Spleen (tissue), 13 donors: ENCODE measurements at places on chromosomes 4 and X.
A peak's percentile ranks its signal among the peaks of the same experiment; 100 is the strongest.

DNA sequence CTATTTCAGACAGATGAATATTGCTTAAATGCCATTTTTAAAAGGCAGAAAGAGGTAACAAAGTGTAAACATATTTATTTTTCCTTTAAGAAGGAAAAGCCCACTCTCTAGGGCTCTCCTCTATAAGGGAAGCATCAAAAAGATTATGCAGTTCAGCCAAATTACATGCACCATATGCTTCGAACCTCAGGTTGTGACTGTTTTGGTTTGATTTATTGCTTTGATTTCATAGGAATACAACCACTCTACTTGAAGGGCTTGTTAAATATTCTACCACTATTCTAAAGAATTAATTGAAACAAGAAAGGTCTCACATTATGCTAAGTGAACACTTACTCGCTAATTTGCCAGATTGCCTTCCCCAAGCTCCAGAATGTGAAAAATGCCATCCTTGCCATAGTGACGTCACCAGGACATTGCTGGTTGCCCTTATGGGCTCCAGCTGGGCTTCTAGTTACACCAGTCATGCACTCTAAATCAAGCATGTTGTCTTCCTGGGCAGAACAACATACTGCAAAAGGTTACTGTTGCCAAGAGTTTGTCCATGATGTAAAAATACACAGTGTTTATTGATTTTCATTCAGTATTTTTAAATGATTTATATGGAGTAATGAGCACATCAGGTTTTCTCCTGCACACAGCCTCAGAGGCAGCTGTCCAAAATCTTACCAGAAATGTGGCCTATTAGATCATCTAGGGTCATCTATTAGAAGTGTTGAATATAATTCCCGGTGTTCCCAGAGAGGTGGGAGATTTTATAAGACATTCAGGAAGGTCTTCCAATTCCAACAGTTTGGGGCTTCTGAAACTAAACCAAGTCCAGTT lies 164.4 kb upstream of the RAPGEF2 start:
- no peak for DNase-seq

DNA sequence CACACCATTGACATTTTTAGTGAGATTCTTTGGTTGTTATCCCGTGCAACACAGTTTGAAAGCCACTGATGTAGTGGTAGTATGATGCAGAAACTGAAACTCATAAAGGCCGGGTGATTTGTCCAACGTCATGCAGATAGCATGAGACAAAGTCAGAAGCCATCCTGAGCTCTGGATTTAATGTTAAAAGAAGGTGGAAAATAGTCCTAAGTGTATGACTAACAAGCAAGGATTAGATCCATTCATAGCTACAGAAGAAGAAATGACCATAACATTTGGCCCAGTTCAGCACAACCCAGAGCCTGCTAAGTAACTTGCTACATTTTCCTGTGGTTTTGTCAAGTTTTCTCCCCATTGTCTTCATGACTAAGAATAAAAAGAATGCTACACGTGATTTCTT lies 142.4 kb downstream of the AMELX start:
- no peak for DNase-seq

DNA sequence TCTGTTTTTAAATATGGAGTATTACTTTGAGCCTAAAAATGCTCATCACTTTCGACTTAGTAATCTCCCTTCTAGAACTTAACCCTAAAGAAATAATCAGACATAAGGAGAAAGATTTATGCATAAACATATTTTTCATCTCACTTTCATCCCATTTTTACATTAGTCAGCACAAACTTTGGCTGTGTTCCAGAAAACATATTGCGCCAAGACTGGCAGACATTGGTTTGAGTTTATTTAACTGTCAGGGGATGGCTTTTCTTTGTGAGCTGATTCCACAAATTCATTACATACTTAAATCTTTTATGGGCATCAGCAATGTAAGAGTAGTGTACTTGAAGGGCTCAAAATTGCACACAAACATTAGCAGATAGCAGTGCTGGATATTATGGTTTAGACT lies 23.7 kb downstream of the MAOA start:
- no peak for DNase-seq

- DNase-seq, result no peak
Measured at GRCh38 chr4:175125410-175126068, 207.4 kb downstream of the ADAM29 start.

- DNase-seq, result no peak
Measured at GRCh38 chr4:119394826-119395225, 72.9 kb upstream of the FABP2 start.

DNA sequence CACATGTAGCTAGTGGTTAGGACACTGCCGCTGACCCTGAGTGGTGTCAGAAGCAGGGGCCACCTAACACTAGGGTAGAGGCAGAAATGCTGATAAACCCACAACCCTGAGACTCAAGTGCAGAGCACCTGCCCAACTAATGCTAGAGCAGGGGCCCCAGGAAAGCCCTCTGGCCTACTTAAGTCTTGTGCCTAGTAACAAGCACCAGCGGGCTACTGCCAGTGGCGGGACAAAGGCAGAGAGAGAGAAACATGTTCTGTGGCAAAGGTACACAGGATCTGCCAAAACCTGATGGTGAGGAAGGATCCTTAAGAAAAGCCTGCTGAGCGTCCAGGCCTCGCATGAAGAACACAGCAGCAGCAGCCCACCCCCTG lies 172.4 kb downstream of the PRDM5 start:
- no peak for DNase-seq

DNA sequence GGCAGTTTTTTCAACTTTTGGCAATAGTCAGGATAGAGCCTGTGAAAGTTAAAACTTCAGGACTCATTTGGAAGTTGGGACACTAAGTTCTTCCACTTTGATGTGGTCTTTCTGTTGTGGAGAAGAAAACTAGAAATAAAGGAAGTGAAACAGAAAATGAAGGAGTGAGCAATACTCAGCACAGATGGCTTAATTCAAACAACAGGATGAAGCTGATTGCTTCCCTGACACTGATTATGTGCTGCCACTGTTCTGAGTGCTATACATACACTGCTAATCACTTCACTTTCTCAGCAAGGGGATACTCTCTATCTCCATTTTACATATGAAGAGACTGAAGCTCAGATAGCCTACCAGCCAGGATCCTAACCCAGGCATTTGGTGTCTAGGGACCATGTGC lies 235.1 kb upstream of the CPEB2 start:
- no peak for DNase-seq

DNA sequence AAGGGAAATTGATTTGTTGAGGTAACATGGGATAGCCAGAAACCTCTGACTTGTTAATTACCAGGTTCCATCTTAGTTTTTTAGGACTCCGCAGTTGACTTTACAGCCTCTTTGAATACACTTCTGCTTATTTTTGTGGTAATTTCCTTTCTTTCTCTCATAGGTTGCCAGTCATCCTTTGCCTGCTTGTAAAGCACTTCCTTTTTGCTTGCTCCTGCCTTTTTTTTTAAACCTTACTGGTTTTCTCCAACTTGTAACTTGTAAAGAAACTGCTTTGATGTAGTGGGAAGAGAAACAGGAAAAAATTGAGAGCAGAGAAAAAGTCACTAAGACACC lies 2.6 kb downstream of the PGK1 start:
- DNase-seq, result no peak

- DNase-seq, result peak; percentile 59
Measured at GRCh38 chr4:44071959-44072955, 376.4 kb downstream of the KCTD8 start.

DNA sequence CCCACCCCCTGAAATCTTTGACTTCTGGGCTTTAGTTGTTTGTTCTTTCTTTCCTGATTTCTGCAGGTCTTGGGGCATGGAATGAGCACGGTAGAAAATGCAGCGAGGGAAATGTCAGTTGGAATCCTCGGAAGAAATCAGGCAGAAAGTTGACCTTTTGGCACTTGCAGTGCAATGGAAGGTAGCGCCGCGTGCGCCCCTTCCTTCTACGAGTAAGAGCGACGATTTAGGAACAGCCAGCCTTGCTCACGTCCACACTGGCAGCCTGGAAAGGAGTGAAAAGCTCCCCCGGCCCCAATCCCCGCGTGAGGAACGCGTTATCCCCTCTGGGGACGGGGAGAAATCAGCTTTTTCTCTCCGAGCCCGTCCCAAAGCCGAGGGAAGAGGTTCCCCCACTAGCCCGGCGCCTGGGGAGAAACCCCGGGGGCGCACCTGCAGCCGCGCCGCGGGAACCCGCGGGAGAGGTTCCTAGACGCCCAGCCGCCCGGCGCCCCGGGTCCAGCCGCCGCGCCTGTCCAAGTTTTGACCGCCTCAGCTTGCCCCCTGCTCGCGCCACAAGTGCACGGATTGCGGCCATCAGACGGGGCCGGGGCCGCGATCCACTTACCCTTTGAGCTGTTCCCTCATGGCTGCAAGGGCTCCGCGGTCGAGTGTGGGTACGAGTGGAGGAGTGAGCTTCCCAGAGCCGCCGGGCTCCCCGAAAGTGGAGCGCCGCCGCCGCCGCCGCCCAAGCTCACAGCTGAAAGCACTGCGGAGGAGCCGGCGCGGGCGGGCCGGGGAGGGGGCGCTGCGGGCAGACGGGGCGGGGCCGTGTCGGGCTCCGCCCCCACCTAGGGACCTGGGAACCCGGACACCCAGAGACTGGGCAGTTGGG lies 194.6 kb upstream of the FTHL17 start:
- peak; percentile 79 for DNase-seq

DNA sequence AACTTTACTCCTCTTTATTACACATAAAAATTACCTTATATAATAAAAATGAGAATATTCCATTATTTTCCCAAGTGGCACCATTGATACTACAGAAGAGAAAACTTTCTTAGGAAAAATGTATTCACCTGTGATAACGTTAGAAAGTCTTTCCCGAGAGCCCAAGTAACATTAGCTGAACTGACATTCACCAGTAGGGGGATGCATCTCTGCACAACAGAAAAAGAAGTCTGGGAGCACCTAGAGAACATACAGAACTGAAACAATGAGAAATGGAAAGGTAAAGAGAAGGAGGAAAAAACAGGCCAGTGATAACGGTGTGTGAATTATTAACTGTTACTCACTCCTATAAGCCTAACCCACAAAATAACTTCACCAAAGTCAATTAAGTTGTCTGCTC lies 423.3 kb downstream of the CENPC start:
- no peak for DNase-seq

DNA sequence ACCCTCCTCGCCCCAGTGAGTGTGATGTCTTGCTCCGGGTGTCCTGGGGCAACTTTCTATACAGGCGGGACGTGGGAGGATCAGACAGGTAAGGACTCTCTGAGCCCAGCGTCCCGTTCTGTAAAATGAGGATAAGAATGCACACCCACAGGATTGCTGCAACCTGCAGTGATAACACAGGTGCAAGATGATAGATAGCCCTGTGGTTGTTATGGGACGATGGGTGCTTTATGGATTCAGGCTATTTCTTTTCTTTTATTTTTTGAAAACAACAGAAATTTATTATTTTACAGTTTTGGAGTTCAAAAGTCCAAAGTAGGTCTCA lies 28.6 kb downstream of the BEX3 start:
- no peak for DNase-seq

GRCh38 chr4:2036866-2037265 lies 22.3 kb upstream of the NAT8L start:
- no peak for DNase-seq

DNA sequence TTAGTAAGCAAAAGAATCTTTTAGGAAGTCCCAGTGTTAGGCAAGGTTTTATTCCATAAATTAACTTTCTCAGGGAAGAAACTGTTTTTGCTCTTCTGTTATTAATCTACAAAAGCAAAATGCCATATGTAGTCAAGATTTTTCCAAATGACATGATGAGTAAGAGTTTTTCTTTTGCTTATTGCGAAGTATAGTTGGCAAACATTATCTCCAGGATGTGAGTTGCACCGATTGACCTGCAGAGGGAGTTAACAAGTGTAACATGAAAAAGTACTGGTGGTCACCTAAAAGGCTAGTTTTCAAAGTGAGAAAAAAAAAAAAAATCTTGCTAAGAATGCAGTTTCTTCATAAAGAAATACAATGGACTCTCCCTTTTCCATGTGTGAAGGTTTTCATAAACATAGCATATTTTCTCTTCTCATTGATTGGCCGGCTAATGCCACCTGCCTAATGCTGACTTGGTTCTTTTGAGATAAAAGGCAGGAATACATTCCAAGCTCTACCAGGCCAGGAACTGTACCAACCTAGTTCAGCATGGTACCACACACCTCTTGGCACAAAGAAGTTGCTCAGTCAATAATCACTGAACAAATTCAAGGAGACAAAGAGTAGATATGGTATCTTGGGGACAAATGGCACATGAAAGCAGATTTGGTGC lies 100.2 kb downstream of the LNX1 start:
- no peak for DNase-seq

- DNase-seq, result no peak
Measured at GRCh38 chrX:134251241-134251640, 14.3 kb downstream of the CCDC160 start.

DNA sequence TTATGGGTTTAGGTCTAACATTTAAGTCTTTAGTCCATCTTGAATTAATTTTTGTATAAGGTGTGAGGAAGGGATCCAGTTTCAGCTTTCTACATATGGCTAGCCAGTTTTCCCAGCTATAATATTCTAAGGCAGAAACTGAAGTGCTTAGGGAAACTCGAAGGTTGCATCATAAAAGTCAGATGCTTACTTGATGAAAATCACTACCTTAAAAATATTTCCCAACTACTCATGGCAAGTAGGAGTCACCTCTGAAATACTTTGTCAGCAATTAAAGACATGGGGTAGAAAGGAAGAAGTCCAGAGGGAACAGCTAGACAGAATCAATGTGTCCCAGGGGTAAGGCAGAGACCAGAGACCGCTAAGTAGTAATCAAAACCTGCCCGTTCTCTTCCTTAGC lies 6.3 kb upstream of the AP1S2 start:
- DNase-seq, result no peak

DNA sequence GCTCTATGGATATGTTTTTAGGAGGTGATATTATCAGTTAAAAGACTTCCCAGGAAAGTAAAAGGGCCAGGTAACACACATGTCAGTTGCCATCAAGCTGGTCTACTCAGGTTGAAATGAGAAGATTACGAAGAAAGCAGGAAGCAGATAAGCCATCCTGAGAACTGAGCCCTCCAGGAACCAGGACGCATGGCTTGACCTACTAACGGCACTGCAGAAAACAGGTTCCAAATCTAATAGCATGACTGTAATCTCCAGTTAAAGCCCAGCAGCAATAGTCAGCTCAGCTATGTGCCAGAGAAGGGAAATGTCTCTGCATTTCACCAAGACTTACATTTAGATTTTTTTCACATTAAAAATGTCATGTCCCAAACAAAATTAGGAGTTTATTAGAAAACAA lies 77.9 kb downstream of the APBB2 start:
- no peak for DNase-seq

- DNase-seq, result no peak
Measured at GRCh38 chr4:79788884-79789283, 284.1 kb downstream of the ANTXR2 start.

- DNase-seq, result no peak
Measured at GRCh38 chrX:11944501-11944900, 186.5 kb downstream of the MSL3 start.

- DNase-seq, result no peak
Measured at GRCh38 chr4:163139048-163139447, 27.6 kb downstream of the NAF1 start.

- no peak for DNase-seq
Measured at GRCh38 chrX:132433001-132433400, 55.8 kb downstream of the MBNL3 start.

- no peak for DNase-seq
Measured at GRCh38 chrX:34130501-34130900, 1.6 kb downstream of the FAM47A start.
